ENCODE measurements at places on chromosomes 1 and 21.

DNA sequence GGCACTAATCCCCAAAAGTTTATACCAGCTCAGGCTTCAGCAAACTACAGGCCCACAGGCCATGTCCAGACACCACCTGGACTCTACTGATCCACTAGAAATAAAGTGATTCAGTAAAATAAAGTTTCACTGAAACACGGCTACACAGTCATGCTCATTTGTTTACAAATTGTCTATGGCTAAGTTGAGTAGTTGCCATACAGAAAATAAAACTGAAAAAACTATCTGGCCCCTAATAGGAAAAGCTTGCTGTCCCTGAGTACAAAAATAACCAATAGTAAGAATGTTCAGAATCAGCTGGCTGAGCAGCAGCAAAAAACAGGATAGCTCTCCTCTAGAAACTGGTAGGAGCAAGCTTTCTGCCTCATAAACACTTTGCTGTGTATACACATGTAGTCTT is 221.5 kb downstream of the RERE start:
- DNase-seq, result no peak

DNA sequence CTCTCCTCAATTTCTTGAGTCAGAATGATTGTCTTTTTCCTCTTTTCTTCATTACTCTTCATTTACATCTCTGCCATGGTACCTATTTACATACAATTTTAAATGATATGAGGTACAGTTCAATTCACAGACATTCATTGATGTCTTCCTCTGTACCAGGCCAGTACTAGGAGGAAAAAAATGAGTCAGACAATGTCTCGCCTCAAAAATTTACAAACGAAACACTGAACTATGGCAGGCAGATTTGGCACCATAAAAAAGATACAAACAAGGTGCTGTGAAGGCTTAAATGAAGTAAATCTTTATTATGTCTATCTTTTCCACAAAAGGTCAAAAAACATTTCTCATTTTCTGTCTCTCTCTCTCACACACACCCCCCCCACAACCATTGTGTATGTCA is 71.0 kb downstream of the RGS13 start:
- DNase-seq, result no peak

DNA sequence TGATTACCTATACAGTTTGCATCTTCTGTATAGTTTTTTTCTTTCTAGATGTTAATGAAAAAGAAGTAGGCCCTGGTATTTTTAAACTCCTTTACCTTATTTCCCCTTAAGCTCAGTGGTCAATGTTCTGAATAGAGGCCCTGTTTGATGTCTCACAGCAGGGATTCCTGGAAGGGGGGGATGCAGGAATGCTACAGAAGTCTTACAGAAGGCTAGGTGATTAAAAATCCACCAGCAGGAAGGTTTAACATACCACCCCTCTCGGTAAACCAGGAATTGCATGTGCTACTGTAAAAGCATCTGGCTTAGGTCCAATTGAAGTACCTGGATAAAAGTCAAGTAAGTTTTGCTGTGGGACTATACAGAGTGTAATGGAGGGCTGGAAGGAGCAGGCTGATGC is 78.3 kb downstream of the NOS1AP start:
- no peak for DNase-seq

- DNase-seq, result no peak
Measured at GRCh38 chr1:151565502-151566189, 25.5 kb downstream of the TUFT1 start.

GRCh38 chr1:100631015-100631551 is 88.5 kb upstream of the VCAM1 start:
- no peak for DNase-seq

GRCh38 chr1:204863024-204863423 is 7.6 kb upstream of the NFASC start:
- DNase-seq, result no peak

DNA sequence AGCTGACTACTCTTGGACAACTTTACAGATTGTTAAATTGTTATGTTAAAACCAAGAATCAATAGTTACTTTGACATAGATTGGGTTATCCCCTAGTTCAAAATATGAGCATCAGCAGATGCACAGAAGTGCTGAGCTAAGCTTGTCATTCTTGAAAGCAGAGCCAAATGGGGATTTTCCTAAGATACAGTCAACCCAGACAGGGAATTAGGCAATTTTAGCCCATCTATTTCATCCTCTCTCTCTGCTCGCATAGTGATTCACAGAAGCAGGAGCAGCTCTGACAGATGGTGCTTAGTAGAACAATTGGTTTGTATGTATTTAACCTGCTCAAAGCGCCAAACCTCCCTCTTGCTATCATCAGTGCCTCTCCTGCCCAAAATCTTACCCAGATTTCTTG is 27.9 kb upstream of the PRRC2C start:
- DNase-seq, result no peak

DNA sequence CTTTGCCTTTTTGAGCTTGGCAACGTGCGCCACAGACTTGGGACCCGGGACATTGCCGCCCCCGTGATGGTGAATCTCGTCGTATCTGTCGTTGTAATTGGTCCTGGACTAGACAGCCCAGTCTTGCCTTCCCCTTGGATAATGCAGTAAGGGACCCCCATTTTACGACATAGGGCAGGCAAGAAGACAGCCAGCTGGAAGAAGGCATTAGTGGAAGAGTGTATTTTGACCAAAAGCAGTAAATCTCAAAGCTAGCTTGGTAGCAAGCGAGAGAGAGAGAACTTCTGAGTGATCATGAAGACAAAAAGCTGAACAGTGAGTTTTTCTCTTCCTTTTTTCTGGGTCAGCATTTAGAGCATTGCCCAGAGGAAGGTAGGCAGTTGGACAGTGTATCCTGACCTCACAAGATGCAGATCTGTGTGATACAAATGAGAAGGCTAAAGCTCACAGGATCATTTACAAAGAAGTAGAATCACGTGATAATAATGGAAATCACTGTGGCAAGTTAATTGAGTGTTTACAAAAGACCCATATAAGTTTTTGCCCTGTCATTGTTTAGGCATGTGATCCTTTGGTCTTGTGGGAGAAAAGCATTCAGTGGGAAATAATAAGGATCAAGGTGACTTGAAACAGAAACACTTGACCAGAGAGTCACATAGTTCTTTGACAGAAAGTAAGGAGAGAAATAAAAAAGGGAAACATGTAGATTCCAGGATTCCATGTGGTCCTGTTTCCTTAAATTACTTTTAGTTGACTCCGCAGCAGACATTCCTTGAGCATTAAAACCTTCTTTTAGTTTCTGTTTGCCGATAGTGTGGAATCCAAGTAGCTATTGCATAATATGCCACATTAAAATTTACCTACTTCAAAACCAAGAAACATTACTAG is 66.3 kb downstream of the CNST start:
- DNase-seq, result no peak

GRCh38 chr1:107622966-107623365 is 342.0 kb downstream of the VAV3 start:
- DNase-seq, result no peak

- no peak for DNase-seq
Measured at GRCh38 chr1:37147906-37148305, 113.6 kb upstream of the GRIK3 start.

DNA sequence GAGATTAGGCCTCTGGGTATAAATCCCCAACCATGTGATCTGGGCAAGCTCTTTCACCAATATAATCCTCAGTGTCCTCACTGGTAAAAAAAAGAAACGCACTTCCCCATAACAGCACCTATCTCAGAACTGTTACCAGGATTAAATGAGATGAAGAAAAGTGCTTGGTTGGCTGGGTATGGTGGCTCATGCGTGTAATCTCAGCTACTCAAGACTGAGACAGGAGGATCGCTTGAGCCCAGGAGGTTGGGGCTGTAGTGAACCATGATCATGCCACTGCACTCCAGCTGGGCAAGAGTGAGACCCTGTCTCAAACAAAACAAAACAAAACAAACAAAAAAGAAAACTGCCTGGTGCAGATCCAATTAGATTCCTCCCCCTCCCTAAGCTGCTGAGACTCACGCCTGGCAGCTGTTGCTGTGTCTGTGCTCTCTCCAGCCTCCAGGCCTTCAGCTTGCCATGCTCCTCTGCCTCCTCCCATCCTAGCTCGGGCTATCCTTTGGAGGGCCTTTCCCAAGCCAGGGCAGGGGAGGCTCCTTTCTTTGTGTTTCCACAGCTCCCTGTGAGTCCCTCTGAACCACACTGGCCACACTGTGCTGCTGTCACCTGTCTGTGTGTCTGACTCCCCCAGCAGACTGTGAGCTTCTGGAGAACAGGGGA is 19.0 kb downstream of the CYB5RL start:
- DNase-seq, result no peak

DNA sequence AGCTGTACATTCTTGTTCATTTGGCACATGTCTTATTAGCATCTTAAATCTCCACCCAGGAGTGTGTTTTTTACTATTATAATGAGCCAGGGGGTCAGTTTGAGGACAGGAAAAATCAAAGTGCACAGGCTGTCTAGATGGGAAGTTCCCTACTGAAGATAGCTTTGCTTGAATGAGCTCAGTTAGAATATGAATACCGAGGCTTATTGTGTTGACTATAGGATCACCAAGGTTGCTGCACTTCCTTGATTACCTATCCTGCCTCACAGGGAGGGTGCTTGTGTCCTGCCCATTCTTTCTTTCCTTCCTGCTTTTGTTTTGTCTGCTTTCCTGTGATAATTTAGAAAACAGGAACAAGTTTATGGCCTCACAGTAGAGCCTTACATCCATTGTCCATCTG is 16.3 kb downstream of the PHGDH start:
- DNase-seq, result no peak

DNA sequence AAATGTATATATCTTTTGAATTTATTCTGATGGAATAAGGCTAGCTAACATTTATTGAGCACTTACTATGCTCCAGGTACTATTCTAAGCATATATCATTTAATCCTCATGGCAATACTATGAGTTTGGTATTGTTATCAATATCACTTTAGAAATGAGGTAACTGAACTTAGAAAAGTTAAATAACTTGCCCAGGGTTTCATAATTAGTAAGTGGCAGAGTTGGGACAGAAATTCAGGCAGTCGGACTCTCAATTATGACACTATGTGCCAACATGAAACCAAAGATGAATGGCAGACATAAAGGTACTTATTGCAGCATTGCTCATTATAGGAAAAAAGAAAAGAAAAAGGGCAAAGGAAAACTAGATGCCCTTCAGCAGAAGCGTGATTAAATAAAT is 48.2 kb downstream of the RAB3GAP2 start:
- no peak for DNase-seq

Data from activated T-helper 1 cell treated with anti-CD3 and anti-CD28 coated beads, Interleukin-2, amount 50 U/mL, for 16 hours (primary cell).